Osteocyte (in vitro differentiated cells): ENCODE measurements at places on chromosomes 3 and 15. TPM values are rescaled to one million over a fixed set of nuclear protein-coding genes. Genes with fewer than 3 reads are reported as not detected.

RTP4 gene
- total RNA-seq, result 0.21 TPM in 1 of 2 replicates, not detected in the other

CCDC54 gene
- total RNA-seq, result not detected in 2 replicates

CCDC39 gene
- total RNA-seq, result not detected in 2 replicates

DNA sequence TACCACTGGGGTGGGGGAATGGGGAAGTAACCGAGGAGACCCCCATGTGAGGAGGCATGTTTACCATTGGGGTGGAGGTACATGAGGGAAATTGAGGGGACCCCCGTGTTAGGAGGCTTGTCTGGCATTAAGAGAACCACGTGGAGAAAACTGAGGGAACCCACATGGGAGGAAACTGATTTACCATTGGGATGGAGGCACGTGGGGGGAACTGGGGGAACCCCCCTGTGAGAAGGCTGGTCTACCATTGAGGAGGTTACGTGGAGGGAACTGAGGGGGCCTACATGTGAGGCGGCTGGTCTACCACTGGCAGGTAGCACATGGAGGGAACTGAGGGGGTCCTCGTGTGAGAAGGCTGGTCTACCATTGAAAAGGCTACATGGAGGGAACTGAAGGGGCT lies 159.4 kb downstream of the FBLN2 start:
- H3K4me3 ChIP-seq, result no peak overlapping the region
- H3K27me3 ChIP-seq, result no peaks in the 10 kb centered on the region
- DNase-seq, result peak; percentile 65

- no peaks in the 10 kb centered on the region for H3K27me3 ChIP-seq
- H3K27ac ChIP-seq, result no peak overlapping the region
- peaks cover 4% of the 10 kb centered on the region for H3K4me1 ChIP-seq
- no peak overlapping the region for H3K4me3 ChIP-seq
- H3K36me3 ChIP-seq, result no peaks in the 10 kb centered on the region
- DNase-seq, result no peak
Observed at GRCh38 chr3:164375995-164376394, 702.3 kb downstream of the SI start.

- peak; percentile 30 for DNase-seq
- H3K36me3 ChIP-seq, result peaks cover 26% of the 10 kb centered on the region
- no peak overlapping the region for H3K4me3 ChIP-seq
- peaks cover 17% of the 10 kb centered on the region for H3K4me1 ChIP-seq
- H3K27me3 ChIP-seq, result no peaks in the 10 kb centered on the region
Observed at GRCh38 chr15:72340366-72340765, 20.4 kb upstream of the CELF6 start.

- no peak overlapping the region for H3K27ac ChIP-seq
- no peak for DNase-seq
- peaks cover 12% of the 10 kb centered on the region for H3K27me3 ChIP-seq
- no peaks in the 10 kb centered on the region for H3K36me3 ChIP-seq
Observed at GRCh38 chr3:127053450-127053849, 70.5 kb downstream of the PLXNA1 start.
